ENCODE measurements at places on chromosomes 13 and 19.

DNA sequence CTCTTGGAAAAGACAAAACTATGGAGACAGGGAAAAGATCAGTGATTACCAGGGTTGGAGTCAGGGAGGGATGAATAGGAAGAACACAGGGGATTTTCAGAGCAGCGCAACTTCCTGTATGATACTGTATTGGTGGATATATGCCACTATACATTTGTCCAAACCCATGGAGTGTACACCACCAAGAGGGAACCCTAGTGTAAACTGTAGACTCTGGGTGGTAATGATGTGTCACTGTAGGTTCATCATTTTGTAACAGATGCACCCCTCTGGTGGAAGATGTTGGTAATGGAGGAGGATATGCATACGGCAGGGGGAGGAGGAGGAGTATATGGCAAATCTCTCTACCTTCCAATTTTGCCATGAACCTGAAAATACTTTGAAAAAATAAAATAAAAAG is 68.1 kb downstream of the UFM1 start:
- no peak overlapping the region for H3K27ac ChIP-seq
- H3K27me3 ChIP-seq, result no peaks in the 10 kb centered on the region
- no peak for DNase-seq

DNA sequence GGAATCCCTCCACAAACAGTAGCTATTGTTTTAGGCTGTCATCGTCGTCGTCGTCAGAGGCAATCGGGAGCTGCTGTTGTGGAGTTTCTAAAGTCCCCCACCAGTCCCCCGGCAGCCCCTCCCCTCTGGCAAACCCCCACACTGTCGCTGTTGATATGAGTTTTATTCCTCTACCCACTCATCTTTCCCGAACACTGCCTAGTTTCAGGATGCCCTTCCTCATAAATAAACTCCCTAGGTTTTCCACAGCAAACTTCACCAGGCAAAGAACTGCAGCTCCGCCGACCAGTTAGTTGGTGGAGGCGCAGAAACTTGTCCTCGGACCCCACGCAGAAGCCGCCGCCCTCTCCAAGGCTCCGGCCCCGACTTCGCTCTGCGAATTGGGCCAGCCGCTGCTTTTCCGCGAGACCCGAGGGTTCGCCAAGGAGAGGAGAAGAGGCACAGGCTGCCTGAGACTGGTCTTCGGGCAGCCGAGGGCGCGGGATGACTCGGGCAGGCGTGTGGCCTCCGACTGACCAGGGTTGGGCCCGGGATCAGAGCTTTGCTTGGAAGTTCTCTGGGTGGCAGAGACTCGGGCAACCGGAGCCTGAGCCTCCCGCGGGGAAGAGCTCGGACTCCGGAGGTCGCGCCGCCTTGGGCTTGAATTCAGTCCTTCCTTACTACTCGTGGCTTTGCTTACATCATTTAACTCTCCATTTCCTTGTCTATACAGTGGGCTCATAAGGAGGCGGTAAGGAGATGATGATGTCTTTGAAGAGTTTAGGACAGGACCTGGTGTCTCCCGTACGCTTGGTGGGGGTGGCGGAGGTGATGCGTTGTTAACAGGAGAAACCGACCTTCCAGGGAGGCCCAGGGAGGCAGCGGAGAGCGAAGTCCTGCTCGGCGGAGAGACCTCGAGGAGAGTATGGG is 7.9 kb downstream of the PDX1 start:
- no peaks in the 10 kb centered on the region for H3K36me3 ChIP-seq
- H3K4me1 ChIP-seq, result no peaks in the 10 kb centered on the region
- no peak for DNase-seq

DNA sequence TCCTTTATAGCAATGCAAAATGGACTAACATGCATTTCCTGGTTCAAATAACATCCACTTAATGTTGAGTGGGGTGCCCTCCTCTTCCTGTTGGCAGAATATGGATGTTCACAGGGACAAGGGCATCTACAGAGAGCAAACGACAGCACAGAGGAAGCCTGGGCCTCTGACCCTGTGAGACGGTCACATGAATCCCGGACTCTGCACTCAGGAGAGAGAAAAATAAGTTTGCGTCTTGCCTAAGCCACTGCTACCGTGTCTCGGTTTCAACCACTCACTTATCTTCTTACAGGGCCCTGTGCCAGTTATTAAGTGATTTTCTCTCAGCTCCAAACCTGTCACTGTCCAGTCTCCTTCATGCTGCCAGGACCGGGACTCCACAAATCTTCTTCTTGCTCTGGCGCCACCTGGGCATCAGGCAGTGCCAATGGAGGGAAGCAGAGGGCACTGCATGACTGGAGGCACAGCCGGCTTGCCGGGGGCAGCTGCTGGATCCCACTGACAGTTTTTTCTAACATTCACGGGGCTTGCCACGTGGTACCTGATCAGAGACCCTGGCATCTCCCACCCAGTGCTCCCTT is 11.8 kb downstream of the LIG1 start:
- H3K27ac ChIP-seq, result no peak overlapping the region
- H3K36me3 ChIP-seq, result peaks cover 40% of the 10 kb centered on the region
- no peaks in the 10 kb centered on the region for H3K4me1 ChIP-seq

DNA sequence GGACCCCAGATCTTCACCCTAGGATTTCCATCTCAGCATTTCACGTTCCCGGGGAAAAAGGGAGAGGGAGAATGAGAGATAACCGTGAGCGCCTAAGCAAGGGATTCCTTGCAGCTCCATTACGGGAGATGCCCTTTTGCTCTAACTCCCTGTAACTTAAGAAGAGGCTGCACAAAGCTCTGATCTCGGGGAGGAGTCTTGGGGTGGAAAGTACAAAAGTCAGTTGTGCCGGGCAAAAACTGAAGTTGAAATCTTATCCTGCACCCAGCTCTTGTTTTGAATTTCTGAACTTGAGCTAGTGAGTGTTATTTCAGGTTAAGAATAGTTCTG is 256.4 kb upstream of the SOX21 start:
- peaks cover 10% of the 10 kb centered on the region for H3K4me1 ChIP-seq
- no peak overlapping the region for H3K27ac ChIP-seq
- H3K4me3 ChIP-seq, result no peak overlapping the region
- H3K27me3 ChIP-seq, result peaks cover 77% of the 10 kb centered on the region

DNA sequence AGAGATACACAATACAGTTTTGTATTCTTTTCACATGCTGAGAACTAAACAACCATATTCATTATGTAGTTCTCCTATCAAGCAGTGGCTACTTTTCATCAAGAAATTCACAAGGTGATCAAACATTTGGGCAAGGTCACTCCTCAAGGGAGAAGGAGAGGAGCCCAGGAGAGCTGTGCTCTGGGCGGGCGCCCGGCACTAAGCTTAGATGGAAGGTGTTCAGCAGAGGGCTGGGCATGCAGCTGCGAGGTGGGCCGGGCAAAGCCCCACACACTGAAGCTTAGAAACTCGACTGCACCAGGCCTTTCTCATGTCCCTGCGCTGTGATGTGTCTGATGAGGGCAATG is 30.4 kb upstream of the SPACA7 start:
- H3K4me1 ChIP-seq, result peaks cover 5% of the 10 kb centered on the region
- H3K27me3 ChIP-seq, result peaks cover 68% of the 10 kb centered on the region
- no peak overlapping the region for H3K27ac ChIP-seq
- no peak for DNase-seq
- no peak overlapping the region for H3K4me3 ChIP-seq

- H3K27me3 ChIP-seq, result no peaks in the 10 kb centered on the region
- no peaks in the 10 kb centered on the region for H3K36me3 ChIP-seq
- DNase-seq, result peak; percentile 64
- no peak overlapping the region for H3K4me3 ChIP-seq
- peak overlapping the region; percentile 1 for H3K27ac ChIP-seq
Measured at GRCh38 chr13:32117701-32118100, 86.1 kb downstream of the FRY start.

DNA sequence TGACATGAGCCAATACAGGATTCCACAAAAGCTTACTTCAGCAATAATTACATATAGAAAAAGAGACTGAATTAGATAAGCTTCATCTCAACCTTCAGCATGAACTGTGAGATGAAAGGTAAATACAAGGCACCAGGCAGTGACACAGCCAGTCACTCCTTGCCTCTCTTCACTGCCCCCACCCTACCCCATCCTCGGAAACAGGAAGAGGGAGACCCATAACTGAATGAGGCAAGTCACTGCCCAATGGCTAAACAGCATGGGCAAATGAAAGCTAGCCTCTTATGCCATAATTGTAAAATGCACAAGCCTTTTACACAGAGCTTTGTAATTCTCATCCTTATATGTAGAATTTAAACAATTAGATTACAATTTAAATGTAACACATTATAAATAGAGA is 1.7 kb downstream of the ZNF160 start:
- peaks cover 22% of the 10 kb centered on the region for H3K4me1 ChIP-seq
- H3K27ac ChIP-seq, result no peak overlapping the region
- no peaks in the 10 kb centered on the region for H3K27me3 ChIP-seq
- H3K4me3 ChIP-seq, result no peak overlapping the region
- DNase-seq, result no peak

- peaks cover 46% of the 10 kb centered on the region for H3K36me3 ChIP-seq
- no peaks in the 10 kb centered on the region for H3K27me3 ChIP-seq
- H3K27ac ChIP-seq, result no peak overlapping the region
- no peak overlapping the region for H3K4me3 ChIP-seq
- peaks cover 9% of the 10 kb centered on the region for H3K4me1 ChIP-seq
- DNase-seq, result no peak
Measured at GRCh38 chr13:19845758-19846157, 17.7 kb downstream of the ZMYM5 start.

- H3K4me1 ChIP-seq, result peaks cover 4% of the 10 kb centered on the region
- no peaks in the 10 kb centered on the region for H3K27me3 ChIP-seq
Measured at GRCh38 chr13:45205124-45205523, 4.3 kb upstream of the KCTD4 start.

- peaks cover 67% of the 10 kb centered on the region for H3K4me1 ChIP-seq
- H3K36me3 ChIP-seq, result peaks cover 17% of the 10 kb centered on the region
- peak within 1 kb of the TSS; percentile 93 for H3K4me3 ChIP-seq
Measured at GRCh38 chr19:6739390-6739882, at the start of gene TRIP10. TRIP10 (plus strand) TSS chr19:6739680; CDS start chr19:6739762, 82 bp downstream.

DNA sequence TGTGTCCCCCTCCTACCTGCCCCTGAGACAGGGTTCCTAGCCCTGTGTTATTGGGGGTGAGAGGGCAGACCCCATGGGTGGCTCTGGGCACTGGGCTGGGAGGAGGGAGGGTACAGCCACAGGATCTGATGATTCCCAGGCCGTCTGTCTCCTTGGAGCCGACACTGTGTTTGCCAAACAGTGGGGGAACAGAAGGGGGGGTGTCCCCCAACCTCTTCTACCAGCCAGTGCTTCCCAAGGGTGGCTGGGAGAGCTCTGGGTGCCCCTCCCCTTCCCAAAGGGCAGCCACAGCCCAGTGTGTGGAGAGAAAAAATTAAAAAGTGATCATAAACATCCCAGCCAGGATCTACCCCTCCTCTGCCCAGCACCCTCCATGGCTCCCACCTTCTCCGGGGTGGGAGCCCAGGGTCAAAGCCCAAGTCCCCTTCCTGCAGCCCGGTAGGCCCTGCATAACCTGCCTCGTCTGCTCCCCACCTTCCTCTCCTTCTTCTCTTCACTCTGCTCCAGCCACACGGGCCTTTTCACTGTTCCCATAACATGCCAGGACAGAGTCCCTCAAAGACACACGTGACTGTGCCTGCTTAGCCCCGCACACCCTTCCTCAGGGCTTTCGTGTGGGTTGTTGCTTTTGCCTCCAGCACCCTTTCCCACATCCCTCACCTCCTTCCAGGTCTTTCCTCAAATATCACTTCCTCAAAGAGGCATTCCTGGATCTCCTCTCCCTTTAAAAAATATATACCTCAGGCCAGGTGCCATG is 1.4 kb upstream of the PLIN4 start:
- no peak overlapping the region for H3K4me3 ChIP-seq
- DNase-seq, result no peak
- H3K4me1 ChIP-seq, result peaks cover 3% of the 10 kb centered on the region
- no peaks in the 10 kb centered on the region for H3K36me3 ChIP-seq
- peaks cover 8% of the 10 kb centered on the region for H3K27me3 ChIP-seq

DNA sequence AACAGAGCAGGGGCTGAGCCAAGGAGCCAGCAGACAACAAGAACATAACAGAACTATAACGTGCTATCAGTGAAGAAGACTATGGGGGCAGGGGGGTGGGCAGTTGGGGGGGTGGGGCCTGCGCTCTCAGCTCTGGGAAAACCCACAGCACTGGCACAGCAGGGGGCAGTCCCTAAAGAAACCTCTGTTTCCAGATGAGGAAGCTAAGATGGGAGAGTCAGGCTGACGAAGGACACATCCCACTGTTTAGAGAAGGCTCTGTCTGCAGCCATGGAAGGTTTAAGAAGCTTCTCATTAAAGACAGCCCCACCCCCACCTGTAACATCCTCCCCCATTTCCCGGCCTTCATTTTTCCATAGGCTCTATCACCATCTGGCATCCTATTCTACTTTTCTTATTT is 7.1 kb upstream of the DOCK9 start:
- H3K27ac ChIP-seq, result no peak overlapping the region
- no peak for DNase-seq
- no peaks in the 10 kb centered on the region for H3K27me3 ChIP-seq
- no peaks in the 10 kb centered on the region for H3K36me3 ChIP-seq
- no peak overlapping the region for H3K4me3 ChIP-seq

GRCh38 chr19:14147797-14148605 is 11.6 kb upstream of the ASF1B start:
- peak overlapping the region; percentile 79 for H3K27ac ChIP-seq
- no peak overlapping the region for H3K4me3 ChIP-seq
- H3K4me1 ChIP-seq, result peaks cover 39% of the 10 kb centered on the region
- peak; percentile 75 for DNase-seq

GRCh38 chr19:28299649-28300048 is 913.3 kb downstream of the UQCRFS1 start:
- DNase-seq, result no peak
- H3K4me1 ChIP-seq, result no peaks in the 10 kb centered on the region
- H3K4me3 ChIP-seq, result no peak overlapping the region
- no peaks in the 10 kb centered on the region for H3K36me3 ChIP-seq
- peaks cover 3% of the 10 kb centered on the region for H3K27me3 ChIP-seq

DNA sequence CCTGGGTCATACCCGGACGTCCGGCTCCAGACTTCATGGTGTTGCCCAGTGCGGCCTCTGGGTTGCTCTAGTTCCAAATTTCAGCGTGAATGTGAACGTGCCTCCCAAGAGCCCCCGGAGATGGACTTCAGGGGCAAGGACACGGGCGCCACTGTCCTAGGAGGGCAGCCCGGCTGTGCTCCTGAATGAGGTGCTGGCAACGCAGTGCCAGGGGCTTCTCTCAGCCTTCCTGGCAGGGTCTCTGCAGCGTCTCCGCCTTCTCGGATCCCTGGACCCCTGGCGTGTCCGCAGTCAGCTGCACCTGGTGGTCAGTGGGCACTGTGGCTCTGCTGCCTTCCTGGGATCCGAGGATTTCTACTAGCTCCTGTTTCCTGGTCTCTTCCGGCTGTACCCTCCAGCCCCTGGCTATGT is 101.7 kb upstream of the MCF2L start:
- no peak for DNase-seq
- no peaks in the 10 kb centered on the region for H3K4me1 ChIP-seq
- no peak overlapping the region for H3K27ac ChIP-seq
- H3K36me3 ChIP-seq, result peaks cover 62% of the 10 kb centered on the region
- no peak overlapping the region for H3K4me3 ChIP-seq
- no peaks in the 10 kb centered on the region for H3K27me3 ChIP-seq

- no peak overlapping the region for H3K4me3 ChIP-seq
- H3K27me3 ChIP-seq, result no peaks in the 10 kb centered on the region
- H3K27ac ChIP-seq, result no peak overlapping the region
Measured at GRCh38 chr19:14414926-14415690, 4.0 kb downstream of the DDX39A start.

- no peaks in the 10 kb centered on the region for H3K36me3 ChIP-seq
- peaks cover 47% of the 10 kb centered on the region for H3K4me1 ChIP-seq
- H3K27me3 ChIP-seq, result peaks cover 6% of the 10 kb centered on the region
- no peak overlapping the region for H3K27ac ChIP-seq
- no peak overlapping the region for H3K4me3 ChIP-seq
Measured at GRCh38 chr19:46629546-46630025, 4.7 kb upstream of the PTGIR start.

GRCh38 chr13:44921931-44922758 is 67.1 kb downstream of the NUFIP1 start:
- no peak for DNase-seq
- no peak overlapping the region for H3K4me3 ChIP-seq
- peaks cover 35% of the 10 kb centered on the region for H3K4me1 ChIP-seq
- H3K27ac ChIP-seq, result peak overlapping the region; percentile 78
- no peaks in the 10 kb centered on the region for H3K27me3 ChIP-seq
- no peaks in the 10 kb centered on the region for H3K36me3 ChIP-seq
